Memory B cell (primary cell): ENCODE measurements at places on chromosomes 6 and 20.
A peak's percentile ranks its signal among the peaks of the same experiment; 100 is the strongest.

GRCh38 chr20:16517946-16518783 is 55.1 kb downstream of the KIF16B start:
- no peak overlapping the region for H3K4me3 ChIP-seq
- peaks cover 9% of the 10 kb centered on the region for H3K4me1 ChIP-seq
- DNase-seq = no peak
- no peak overlapping the region for H3K27ac ChIP-seq
- H3K36me3 ChIP-seq = peaks cover 21% of the 10 kb centered on the region

GRCh38 chr20:49028684-49029083 is 17.4 kb upstream of the CSE1L start:
- H3K27me3 ChIP-seq = no peaks in the 10 kb centered on the region
- no peak overlapping the region for H3K4me3 ChIP-seq
- H3K27ac ChIP-seq = no peak overlapping the region

DNA sequence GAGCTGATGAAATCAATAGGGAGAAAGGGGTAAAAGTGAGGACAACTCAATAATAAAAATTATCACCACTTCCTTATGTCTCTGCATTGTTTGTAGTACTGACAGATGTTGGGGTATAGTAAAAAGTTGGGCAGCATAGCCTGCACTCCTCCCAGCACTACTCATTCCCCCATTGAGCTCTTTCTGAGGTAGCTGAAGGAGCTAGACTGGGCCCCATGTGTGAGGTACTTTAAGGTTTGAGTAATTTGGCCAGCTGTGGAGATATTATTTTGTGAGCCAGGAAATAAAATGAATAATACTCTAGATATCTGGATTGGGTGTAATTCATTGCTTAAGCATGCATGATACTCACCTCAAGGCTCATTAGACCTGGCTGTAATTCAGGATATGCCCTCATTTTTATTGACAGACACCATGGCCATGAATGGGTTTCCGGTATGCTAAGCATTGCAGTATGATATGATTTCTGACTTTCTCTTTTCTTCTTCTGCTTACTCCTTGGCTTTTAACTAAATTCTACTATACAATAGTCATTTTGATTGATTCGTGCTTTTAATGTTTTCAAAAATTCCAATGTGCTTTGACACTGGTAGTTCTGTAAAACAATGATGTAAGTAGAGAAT is 283.9 kb upstream of the RIMS1 start:
- H3K36me3 ChIP-seq = no peaks in the 10 kb centered on the region
- no peak for DNase-seq
- H3K4me3 ChIP-seq = no peak overlapping the region
- H3K27me3 ChIP-seq = peaks cover 3% of the 10 kb centered on the region

GRCh38 chr20:57451795-57452661 is 60.8 kb downstream of the RBM38 start:
- H3K4me1 ChIP-seq = peaks cover 61% of the 10 kb centered on the region
- H3K27ac ChIP-seq = no peak overlapping the region
- peak overlapping the region; percentile 58 for H3K4me3 ChIP-seq
- H3K36me3 ChIP-seq = no peaks in the 10 kb centered on the region
- DNase-seq = no peak

- H3K4me1 ChIP-seq = peaks cover 9% of the 10 kb centered on the region
- peaks cover 1% of the 10 kb centered on the region for H3K36me3 ChIP-seq
- no peak overlapping the region for H3K4me3 ChIP-seq
- no peak overlapping the region for H3K27ac ChIP-seq
- H3K27me3 ChIP-seq = peaks cover 3% of the 10 kb centered on the region
Observed at GRCh38 chr6:27767851-27768250, 144.3 kb downstream of the OR2B2 start.

DNA sequence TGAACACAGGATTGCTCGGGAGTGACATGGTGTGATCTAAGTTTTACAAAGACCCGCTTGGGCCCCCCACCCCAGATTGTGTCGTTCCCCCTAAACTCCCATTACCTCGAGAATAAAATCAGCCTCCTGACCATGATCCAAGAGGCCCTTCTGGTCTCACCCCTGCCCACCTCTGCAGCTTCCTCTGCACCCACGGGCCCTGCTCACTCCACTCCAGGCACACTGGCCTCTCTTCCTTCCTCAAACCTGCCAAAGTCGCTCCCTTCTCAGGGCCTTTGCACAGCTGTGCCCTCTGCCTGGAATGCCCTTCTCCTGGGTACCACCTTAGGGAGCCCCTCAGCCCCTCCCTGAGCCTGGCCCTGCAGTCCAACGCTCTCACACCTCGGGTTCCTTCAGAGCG is 17.9 kb downstream of the TGM2 start:
- no peak for DNase-seq
- H3K4me3 ChIP-seq = no peak overlapping the region
- no peaks in the 10 kb centered on the region for H3K27me3 ChIP-seq

DNA sequence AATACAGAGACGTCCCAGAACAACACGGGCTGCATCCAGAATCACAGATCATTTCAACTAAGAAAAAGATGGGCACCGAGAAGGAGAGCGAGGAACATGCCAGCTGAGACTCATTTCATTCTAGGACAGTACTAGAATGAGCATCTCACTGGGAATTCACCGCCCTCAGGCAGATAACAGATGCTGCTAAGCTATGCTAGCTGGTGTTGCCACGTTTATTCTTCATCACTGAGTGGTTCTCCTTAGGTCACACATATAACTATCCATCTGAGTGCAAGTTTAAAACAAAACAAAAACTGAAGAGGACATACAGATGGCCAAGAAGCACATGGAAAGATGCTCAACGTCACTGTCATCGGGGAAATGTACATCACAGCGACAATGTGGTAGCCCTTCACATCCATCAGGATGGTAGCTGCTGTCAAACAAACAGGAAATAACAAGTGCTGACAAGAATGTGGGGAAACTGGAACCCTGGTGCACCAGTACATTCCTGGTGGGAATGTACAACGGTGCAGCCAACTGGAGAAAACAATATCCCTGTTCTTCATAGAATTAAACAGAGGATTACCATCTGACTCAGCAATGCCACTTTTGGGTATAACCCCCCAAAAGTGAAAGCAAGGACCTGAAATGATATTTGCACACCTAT is 97.6 kb downstream of the SLC22A23 start:
- no peak overlapping the region for H3K4me3 ChIP-seq
- H3K27me3 ChIP-seq = peaks cover 3% of the 10 kb centered on the region
- DNase-seq = no peak
- no peak overlapping the region for H3K27ac ChIP-seq
- H3K36me3 ChIP-seq = peaks cover 2% of the 10 kb centered on the region

DNA sequence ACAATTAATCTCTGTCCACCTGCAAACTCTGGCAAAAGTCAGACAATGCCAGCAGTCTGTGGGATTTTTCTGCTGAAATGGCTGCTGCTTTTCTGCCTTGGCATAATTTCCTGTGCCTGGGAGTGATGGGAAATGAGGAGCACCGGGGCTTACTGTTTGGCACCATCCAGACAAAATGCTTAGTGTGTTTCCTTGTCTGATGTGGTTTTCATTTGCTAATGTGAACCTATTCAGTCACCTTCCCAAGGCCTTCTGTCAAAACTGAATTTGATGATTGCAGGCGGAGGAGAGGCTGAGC is 56.4 kb downstream of the CDH4 start:
- no peak overlapping the region for H3K4me3 ChIP-seq
- no peaks in the 10 kb centered on the region for H3K4me1 ChIP-seq
- H3K36me3 ChIP-seq = no peaks in the 10 kb centered on the region
- H3K27me3 ChIP-seq = peaks cover 3% of the 10 kb centered on the region
- DNase-seq = no peak

- H3K4me3 ChIP-seq = peak overlapping the region; percentile 35
- no peak for DNase-seq
- peaks cover 37% of the 10 kb centered on the region for H3K27me3 ChIP-seq
- H3K36me3 ChIP-seq = no peaks in the 10 kb centered on the region
- H3K27ac ChIP-seq = peak overlapping the region; percentile 66
Observed at GRCh38 chr20:46010491-46011391, 2.0 kb downstream of the MMP9 start.

GRCh38 chr20:1083431-1084080 is 34.8 kb upstream of the PSMF1 start:
- H3K27me3 ChIP-seq = peaks cover 4% of the 10 kb centered on the region
- DNase-seq = no peak
- H3K27ac ChIP-seq = no peak overlapping the region
- no peak overlapping the region for H3K4me3 ChIP-seq
- H3K4me1 ChIP-seq = no peaks in the 10 kb centered on the region

- peaks cover 14% of the 10 kb centered on the region for H3K36me3 ChIP-seq
- no peaks in the 10 kb centered on the region for H3K27me3 ChIP-seq
- peaks cover 24% of the 10 kb centered on the region for H3K4me1 ChIP-seq
- peak overlapping the region; percentile 43 for H3K27ac ChIP-seq
- H3K4me3 ChIP-seq = no peak overlapping the region
Observed at GRCh38 chr6:57108691-57109090, 18.7 kb downstream of the ZNF451 start.

DNA sequence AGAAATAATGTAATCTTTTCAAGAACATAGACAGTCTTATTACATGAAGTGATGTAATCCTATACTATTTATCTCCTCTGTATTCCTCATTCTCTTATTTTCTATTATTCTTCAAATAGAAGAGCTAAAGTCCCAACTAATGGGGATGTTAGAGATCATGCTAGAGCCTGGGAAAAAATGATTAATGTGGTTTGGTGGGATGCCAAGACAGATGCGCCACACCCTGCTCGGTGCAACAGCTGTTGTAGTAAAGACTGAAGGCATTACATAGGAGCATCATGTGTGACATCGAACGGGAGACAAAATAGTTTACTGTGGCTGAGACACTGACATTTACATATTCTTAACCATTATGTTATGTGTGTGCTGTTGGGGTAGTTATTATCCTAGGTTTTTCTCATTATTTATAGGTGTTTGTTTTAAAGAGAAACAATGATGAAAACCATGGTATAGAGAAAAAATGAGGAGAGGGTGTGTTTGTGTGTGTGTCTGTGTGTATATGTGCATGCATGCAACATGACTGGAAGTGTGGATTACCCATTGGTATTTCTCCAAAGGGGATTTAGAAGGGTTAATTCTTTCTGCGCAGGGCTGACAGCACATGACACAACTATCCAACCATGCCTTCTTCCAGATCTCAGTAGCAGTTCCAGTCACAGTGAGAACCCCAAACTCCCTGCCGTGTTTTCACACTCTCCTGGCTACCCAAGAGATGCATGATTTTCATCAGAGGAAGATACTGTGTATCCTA is 155.3 kb downstream of the EYA4 start:
- H3K36me3 ChIP-seq = no peaks in the 10 kb centered on the region
- no peak overlapping the region for H3K4me3 ChIP-seq
- H3K4me1 ChIP-seq = no peaks in the 10 kb centered on the region
- no peak for DNase-seq
- H3K27ac ChIP-seq = no peak overlapping the region

DNA sequence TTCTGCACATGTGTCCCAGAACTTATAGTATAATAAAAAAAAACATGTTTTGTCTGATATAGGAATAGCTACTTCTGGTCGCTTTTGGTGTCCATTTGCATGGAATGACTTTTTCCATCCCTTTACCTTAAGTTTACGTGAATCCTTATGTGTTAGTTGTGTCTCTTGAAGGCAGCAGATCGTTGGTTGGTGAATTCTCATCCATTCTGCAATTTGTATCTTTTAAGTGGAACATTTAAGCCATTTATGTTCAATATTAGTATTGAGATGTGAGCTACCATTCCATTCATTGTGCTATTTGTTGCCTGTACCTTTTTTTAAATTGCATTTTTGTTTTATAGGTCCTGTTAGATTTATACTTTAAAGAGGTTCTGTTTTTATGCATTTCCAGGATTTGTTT is 55.1 kb upstream of the PHIP start:
- peaks cover 4% of the 10 kb centered on the region for H3K36me3 ChIP-seq
- H3K4me1 ChIP-seq = no peaks in the 10 kb centered on the region
- no peak for DNase-seq
- peaks cover 13% of the 10 kb centered on the region for H3K27me3 ChIP-seq
- H3K4me3 ChIP-seq = no peak overlapping the region

- peak overlapping the region; percentile 98 for H3K4me3 ChIP-seq
- peak; percentile 86 for DNase-seq
- peaks cover 32% of the 10 kb centered on the region for H3K4me1 ChIP-seq
- peak overlapping the region; percentile 91 for H3K27ac ChIP-seq
- peaks cover 2% of the 10 kb centered on the region for H3K36me3 ChIP-seq
- no peaks in the 10 kb centered on the region for H3K27me3 ChIP-seq
Observed at GRCh38 chr6:31493875-31494694, 3.9 kb upstream of the MICB start.

DNA sequence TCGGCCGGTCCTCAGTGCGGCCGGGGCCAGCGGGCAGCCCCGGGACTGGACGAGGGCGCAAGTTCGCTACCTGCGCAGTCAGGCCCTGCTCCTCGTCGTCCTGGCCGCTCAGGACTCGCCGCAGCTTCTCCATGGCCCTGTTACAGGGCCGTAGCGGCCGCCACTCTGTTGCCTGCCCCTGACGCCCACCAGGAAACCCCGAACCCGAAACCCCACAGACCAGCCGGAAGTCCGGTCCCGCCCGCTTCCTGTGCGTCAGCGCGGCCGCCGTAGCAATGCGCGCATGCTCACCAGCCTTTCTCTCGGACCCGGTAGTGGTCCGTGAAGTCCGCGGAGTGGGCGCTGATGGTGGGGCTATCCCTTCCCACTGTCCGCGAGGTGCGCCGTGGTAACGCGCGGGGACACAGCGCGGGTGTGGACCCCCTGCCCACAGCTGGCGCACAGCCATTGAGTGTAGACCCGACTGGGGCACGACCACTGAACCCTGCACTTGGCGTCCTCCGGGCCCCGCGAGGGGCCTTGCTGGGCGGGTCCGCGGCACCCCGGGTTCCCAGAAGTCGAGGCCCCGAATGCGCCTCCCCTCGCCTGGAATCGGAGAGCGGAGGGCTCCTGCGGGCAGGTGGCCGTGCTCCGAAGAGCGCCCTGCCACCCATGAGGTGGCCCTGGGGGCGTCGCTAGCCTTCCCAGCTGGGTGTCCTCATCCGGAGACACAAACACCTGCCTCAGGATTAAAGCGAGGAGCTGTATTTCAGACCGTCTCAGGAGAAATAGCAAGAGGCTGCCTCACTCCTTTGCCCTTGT is at the start of gene SFT2D1:
Gene SFT2D1, minus strand, starts transcription at position 197 of the 801 bp plus-strand sequence. Its CDS starts 64 bp downstream, at position 133.
- H3K4me3 ChIP-seq = peak within 1 kb of the TSS; percentile 82
- peak within 1 kb of the TSS; percentile 77 for H3K27ac ChIP-seq
- no peaks in the 10 kb centered on the region for H3K36me3 ChIP-seq
- no peaks in the 10 kb centered on the region for H3K27me3 ChIP-seq
- peaks cover 13% of the 10 kb centered on the region for H3K4me1 ChIP-seq

DNA sequence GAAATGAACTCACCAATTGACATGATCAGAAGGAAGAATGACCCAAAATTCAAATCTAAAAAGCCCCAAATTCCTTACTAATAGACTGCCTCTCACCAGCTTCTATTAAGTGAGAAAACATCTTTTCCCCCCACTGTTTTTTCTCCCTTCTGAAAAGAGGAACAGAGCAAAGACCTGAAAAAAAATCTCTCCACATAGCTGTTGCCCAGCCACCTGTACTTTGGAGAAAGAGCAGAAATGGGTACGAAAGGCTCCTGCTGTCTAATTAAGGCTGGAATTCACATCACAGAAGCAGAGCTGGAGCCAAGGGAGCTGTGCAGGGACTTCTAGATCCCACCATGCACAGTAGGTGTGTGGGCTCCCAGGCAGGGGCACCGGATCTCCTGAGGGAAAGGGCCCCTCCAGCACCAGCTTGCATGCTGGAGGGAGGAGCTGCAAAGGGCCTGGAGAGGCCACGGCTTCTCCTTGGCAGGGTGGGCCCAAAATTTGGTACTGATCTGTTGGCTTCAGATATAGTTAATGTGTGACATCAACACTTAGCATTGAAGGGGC is 73.2 kb upstream of the DUSP22 start:
- peak overlapping the region; percentile 93 for H3K27ac ChIP-seq
- peaks cover 55% of the 10 kb centered on the region for H3K4me1 ChIP-seq
- peak; percentile 49 for DNase-seq
- no peaks in the 10 kb centered on the region for H3K36me3 ChIP-seq
- H3K27me3 ChIP-seq = no peaks in the 10 kb centered on the region
- H3K4me3 ChIP-seq = peak overlapping the region; percentile 21

- H3K36me3 ChIP-seq = no peaks in the 10 kb centered on the region
- peaks cover 31% of the 10 kb centered on the region for H3K4me1 ChIP-seq
- H3K4me3 ChIP-seq = peak overlapping the region; percentile 98
- DNase-seq = no peak
Observed at GRCh38 chr6:53794137-53794719, 577 bp upstream of the LRRC1 start.
